ENCODE measurements at places on chromosomes 12 and 14. TPM values are rescaled to one million over a fixed set of nuclear protein-coding genes. Genes with fewer than 3 reads are reported as not detected.
A peak's percentile ranks its signal among the peaks of the same experiment; 100 is the strongest.

DNA sequence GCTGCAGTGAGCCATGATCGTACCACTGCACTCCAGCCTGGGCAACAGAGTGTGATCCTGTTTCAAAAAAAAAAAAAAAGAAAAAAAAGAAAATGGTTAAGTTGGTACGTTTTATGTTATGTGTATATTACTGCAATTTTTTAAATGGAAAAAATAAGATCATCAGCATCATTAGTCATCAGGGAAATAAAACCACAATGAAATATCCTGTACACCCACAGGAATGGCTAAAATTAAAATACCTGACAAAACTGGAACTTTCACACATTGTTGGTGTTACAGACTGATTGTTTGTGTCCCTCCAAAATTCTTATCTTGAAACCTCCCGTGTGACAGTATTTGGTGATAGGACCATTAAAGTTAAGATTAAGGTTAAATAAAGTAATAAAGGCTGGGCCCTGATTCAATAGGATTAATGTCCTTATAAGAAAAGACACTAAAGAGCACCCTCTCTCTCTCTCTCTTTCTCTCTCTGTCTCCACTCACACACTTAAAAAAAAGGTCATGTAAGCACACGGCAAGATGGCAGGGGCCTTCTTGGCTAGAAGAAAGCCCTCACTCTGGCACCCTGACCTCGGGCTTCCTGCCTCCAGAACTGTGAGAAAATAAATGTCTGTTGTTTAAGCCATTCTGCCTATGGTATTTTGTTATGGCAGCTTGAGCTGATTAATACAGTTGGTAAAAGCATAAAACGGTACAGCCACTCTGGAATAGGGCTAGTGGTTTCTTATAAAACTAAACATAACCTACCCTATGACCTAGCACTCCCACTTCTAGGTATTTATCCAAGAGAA, 48.3 kb upstream of the ZFP36L1 start:
- no peak for DNase-seq

DNA sequence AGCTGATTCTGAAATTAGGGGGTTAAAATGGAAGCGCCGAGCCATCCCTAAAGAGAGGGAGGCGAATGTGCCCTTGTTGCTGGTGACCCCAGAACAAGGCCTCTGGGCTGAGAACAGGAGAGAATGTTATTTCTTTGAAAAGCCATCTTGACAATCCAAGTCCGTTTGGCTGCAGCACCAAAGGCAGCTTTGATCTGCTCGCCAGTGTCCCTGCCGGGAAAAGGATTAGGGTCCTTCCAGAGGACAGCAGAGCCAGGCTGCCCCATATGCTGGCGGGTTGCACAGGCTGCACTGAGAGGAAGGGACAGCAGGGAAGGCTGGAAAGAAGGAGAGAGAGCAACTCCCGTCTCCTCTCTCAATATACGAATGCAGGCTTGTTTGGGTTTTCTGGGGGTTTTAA, 141.7 kb downstream of the TMEM132C start:
- DNase-seq = peak; percentile 41

DNA sequence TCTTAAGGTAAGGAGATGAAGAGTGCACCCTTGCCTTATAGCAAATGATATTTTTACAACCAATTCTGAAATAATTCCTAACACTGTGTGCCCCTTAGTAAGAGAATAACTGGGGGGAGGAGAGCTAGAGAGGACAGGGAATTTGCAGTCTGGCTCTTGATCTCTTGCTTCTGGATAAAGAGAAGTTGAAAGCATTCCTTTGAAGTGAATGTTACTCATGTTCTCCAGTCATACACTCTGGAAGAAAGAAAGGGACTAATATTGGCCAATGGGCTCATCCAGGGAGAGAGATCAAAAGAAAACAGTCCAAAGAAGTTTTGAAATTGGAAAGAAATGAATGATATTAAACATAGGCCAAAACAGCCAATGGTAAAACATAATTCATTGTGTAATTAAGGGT, 25.3 kb downstream of the C12orf75 start:
- DNase-seq = no peak

The VTI1B gene
- 79.8 TPM for total RNA-seq

The EXD2 gene
- total RNA-seq = 20.4 TPM

DNA sequence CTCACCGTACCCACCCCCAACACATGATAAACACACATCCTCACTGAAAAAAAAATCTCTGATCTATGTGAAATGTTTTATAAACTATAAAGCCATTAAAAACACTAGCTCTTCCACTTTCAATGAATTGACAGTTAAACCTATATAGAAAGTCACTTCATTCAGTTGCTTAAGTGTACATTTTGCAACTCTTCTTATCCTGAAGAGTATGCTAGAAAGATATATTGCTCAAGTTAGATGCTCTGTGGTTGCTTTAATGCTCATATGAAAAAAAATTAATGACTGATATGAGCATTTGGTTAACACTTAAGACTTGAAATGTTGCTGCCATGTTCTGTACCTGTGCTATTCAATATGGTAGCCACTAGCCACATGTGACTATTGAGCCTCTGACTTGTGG, 21.0 kb upstream of the MIA2 start:
- no peak for DNase-seq

DNA sequence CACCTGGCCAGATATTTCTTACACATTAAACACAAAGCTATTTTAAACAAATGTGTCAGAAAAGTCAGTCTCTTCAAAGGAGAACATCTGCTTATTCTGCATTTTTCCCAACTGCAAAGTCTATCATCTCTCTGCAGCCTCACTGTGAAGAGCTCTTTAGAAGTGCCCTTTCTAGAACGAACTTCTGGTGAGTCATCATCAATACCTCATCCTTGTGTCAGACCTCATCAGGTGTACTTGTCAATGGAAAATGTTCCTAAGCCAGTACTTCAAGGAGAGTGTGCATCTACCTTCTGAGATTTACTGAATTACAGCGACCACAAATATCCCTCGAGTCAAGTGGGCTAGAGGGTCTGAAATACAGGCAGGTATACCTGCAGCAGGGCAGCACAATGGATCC, 457.3 kb downstream of the LRIG3 start:
- DNase-seq = no peak

- no peak for DNase-seq
Observed at GRCh38 chr12:1463073-1463905, 131.1 kb downstream of the FBXL14 start.

DNA sequence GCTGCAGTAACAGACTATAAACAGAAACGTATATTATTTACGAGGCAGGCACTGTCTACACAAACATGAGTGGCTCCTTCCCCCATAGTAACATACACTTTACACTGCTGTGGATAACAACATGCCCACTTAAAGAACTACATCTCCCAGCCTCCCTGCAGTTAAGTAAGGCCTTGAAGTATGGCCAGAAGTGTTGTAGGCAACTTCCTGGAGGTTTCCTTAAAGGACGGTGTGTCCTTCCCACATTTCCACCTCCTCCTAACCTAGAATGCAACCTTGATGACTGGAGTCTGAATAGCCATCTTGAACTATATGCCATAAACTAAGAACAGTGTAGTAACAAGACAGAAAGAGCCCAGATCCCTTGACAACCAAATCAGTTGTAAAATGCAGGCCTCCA, 20.3 kb downstream of the MED13L start:
- peak; percentile 36 for DNase-seq

The CEP170B gene
- total RNA-seq = 10.6 TPM

DNA sequence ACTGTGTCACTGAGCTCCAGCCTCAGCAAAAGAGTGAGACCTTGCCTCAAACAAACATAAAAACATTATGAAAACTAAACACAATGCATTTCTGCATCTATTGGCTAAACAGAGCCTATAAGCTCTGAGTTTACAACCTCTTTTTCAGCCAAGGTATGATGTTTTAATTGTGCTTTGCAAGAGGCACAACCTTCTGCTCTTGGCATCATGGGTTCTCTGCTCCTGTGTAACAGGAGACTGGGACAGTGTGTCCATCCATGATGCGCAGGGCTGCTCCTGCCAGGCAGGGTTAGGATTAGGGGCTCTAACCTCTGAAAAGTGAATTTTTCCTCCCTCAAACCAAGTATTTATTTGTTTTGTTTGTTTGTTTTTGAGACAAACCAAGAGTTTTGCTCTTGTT, 5.0 kb upstream of the NFKBIA start:
- no peak for DNase-seq

DNA sequence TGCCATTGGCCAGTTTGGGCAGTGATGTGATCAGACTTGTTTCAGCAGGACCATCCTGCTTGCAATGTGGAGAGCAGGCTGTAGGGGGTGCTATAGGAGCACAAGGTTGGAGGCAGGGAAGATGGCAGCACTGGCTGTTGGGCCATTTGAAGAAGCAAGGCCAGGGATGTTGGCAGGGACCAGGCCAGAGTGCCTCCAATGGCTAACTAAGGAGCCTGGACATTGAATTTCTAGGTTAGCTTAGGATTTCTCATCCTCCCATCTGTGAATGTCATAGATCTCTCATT, 23.5 kb downstream of the FGF23 start:
- DNase-seq = peak; percentile 11

GRCh38 chr14:69303086-69303485, 43.1 kb downstream of the GALNT16 start:
- DNase-seq = no peak

- no peak for DNase-seq
Observed at GRCh38 chr12:118821386-118821925, 159.9 kb upstream of the SRRM4 start.

DNA sequence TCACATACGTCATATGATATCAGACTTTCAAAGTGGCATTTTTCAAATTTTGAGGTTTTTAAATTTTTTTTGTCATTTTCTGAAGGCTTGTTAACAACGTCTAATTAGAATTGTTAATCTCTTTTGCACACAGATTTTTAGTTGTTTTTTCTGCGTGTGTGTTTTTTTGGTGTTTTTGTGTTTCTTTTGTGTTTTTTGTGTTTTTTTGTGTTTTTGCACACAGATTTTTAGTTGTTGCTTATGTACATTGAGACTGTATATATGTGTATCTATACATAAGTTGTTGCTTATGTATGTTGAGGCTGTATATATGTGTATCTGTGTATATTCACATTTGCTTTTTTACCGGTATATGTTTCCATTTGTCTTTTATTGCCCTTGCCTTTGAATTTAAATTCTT, 30.8 kb downstream of the ARID2 start:
- no peak for DNase-seq

The PMEL gene
- total RNA-seq = 22.2 TPM

DNA sequence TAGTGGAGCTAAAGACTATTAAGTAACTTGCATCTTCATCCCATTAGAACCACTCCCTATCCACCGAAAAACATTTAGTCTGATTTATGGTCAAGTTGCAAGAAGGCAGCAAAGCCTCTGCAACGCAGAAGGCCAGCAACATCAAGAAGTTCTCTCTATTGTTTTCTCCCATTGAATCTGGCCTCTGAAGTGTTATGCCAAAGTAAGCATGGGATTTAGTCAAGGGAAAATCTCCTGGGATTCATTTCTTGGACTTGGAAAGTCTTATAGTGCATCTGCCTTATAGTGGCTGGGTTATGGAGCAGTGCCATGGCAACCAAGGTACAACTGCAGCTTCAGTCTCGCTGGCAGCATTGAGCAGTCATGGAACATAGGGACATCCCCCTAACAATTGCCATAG, 87.7 kb upstream of the KRR1 start:
- DNase-seq = no peak

- no peak for DNase-seq
Observed at GRCh38 chr12:14410841-14411569, 45.5 kb downstream of the ATF7IP start.

DNA sequence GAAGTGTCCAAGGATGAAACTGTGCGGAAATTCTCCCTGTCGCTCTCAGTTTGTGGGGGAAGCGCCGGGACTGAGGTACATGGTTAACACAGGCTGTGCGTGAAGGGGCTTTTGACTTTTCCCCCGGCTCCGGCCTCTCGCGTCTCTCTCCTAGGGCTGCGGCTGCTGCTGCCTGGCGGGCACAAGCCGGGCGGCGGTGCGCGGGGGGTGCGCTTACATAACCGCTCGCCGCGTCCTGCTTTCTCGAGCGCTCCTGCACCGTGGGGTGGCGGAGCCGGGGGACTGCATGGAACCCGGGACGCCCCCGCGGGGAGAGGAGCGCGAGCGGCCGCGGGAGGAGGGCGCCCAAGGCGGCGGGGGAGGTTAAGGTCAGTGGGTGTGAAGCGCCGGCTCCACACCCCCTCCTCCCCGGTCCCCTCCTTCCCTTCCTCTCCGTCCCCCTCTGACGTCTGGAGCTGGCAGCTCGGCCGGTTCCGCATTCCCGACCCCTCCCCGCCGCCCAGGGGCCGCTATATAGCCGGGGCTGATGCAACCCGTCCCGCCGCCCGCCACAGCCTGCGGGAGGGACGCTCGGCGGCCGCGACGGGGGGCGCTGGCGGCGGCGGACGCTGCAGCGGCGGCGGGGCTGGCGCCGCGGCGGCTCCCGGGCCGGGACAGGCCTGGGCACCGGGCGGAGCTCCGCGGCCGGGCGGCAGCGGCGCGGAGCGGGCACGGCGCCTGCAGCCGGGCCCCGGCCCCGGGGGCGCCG, at the start of gene JDP2:
Gene JDP2 (plus strand): TSS at position 541 of the 748 bp plus-strand sequence. CDS start 9,899 bp downstream, outside the sequence.
- DNase-seq = peak; percentile 78

The ADSS1 gene
- total RNA-seq = 19.5 TPM

DNA sequence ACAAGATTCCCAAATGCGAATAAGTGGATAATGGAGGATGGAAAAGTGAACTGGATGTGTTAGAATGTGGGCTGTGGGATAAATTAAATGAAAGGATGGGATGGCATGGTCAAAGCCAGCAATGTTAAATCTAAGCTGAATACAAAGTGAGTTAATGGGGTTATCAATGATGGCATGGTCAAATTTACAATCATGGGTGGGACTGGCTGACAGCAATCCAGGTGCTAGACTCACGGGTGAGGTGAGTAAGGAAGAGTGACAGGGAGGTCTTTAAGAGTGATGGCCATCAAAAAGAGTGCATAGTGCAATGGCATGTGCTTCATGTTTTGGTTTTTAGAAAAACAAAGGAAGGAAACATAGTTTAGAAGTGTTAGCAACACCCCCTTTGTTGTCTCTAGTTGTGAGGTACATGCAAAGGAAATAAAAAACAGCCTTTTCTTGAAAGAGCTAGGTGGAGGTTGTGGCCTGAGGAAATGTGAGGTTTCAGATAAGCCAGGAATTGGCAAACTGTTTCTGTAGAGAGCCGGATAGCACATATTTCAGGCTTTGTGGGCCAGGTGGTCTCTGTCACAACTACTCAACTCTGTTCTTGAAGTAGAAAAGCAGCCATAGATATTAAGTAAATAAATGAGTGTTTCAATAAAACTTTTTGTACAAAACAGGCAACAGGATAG, 328.7 kb downstream of the RPL10L start:
- no peak for DNase-seq

GRCh38 chr12:74889563-74890236, 319.9 kb downstream of the KCNC2 start:
- no peak for DNase-seq

DNA sequence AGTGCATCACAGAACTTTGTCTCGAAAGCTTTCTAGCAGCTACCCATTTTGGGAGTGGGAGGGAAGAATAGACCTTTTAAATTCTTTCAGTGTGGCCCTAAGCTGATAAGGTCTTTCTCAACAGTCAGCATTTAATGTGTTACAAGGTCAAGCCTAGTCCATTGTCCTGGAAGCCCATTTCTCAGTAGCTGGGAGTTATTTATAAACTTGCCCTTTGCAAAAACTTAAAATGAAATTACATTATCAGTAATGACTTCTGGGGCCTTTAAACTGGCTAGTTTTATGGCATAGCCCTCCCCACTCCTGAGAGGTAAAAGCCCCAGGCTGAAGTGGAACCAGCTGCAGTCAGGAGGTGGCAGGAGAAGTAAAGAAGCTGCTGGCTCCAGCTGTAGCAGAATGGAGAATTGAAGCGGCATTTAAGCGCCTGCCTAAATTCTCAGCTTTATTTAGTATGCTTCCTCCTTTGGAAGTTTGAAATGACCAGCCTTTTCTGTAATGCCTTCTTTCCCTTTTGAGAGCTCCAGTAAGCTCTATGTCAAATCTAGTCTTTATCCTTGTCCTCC, 12.4 kb downstream of the COPZ1 start:
- DNase-seq = no peak

- no peak for DNase-seq
Observed at GRCh38 chr12:31003861-31004640, 69.6 kb upstream of the DDX11 start.

The DNAI7 gene
- total RNA-seq = 0.37 TPM

Measured in G401 (cell line).